ENCODE measurements at places on chromosomes 2 and 18.

DNA sequence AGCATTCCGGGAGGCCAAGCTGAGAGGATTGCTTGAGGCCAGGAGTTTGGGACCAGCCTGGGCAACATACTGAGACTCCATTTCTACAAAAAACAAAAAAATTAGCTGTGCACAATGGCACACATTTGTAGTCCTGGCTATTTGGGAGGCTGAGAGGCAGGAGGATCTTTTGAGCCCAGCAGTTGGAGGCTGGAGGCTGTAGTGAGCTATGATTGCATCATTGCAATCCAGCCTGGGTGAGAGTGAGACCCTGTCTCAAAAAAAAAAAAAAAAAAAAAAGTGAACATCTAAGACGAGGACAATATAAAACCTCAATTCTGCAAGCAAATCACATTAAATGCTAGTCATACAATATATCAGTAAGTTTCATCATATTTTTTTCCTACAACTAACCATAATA lies 2.8 kb upstream of the HAT1 start:
- DNase-seq = no peak

DNA sequence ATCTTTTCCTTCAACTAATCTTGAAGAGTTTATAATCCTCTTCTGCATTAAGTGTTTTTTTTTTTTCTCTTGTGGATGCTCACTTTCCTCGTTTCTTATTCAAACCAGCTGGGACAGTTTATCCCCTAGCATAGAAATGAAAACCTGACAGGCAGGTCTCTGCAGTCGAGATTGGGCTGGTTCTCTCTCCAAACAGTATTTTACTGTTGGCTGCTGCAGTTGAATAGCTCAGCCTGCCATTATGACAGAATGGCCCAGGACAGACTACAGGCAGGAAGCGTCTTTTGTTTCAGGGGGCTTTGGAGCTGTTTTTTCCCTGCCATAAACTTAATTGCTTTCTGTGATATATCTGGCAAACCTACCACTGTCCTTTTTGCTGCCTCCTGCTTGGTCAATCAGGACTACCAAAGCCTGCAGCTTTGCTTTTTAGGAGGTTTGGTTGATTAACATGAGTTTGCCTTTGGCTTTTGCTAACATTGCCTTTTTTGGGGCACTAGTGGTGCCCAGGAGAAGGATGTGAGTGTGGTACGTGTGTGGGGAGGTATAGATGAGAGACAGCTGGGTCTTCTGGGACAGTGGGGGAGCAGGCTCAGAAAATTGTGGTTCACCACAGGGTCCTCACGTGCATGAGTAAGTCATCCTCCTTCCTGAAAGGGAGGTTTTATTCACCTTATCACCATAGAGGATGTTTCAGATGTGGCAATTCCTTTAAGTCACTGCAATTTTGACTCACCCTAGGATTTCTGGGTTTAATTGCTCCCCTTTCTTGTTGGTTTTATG lies 128.7 kb downstream of the LYPD6B start:
- peak; percentile 93 for DNase-seq

- no peak for DNase-seq
These were observed 30.1 kb downstream of the TET3 start for GRCh38 chr2:74014813-74015212.

DNA sequence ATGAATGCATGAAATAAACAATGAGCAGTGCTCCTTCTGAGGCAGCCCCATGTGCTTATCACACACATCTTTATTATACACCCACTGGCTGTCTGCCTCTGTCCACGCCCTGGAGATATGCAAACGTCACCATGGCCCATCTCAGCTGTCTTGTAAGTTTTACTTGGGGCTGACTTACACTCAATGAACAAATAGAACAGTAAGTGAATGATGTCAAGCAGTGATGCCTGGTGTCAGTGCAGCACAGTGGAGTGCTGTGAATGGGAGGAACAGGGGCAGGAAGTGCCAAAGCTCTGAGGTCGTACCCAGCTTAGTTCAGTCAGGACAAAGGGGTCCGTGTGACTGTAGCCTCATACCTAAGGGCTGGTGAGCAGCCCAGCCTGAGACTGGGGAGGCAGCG lies 659.5 kb upstream of the HS6ST1 start:
- DNase-seq = no peak

- no peak for DNase-seq
These were observed 118.9 kb downstream of the PXDN start for GRCh38 chr2:1625281-1626001.

- DNase-seq = no peak
These were observed 45.4 kb upstream of the RND3 start for GRCh38 chr2:150532879-150533278.

- no peak for DNase-seq
These were observed 70.7 kb downstream of the CALCRL start for GRCh38 chr2:187377340-187377739.

DNA sequence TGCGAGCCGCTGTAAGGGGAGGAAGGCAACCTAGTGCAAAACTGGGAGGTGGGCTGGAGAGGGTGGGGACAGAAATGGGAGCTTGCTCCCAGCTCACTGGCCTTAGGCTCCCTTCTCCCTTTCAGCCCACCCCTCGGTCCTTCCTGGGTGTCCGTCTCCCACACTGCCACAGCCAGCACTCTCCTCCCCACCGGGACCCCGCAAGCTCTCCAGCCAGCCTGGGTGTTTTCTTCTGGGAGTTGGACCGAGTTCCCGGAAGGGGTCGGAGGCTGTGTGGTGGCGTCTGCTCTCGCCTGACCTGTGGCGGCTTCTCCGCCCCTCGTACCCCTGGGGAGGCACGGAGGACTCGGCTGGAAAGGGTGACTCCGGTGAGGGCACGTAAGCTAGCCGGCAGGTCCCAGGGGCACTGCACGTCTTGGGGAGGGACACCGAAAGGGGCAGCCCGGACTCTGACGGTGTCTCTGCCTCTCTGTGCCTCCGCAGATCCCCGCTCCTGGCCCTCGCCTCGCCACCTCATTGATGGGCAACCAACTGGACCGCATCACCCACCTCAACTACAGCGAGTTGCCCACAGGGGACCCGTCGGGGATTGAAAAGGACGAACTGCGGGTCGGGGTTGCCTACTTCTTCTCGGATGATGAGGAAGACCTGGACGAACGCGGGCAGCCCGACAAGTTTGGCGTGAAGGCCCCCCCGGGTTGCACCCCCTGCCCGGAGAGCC lies 1.1 kb downstream of the LRATD1 start:
- no peak for DNase-seq

DNA sequence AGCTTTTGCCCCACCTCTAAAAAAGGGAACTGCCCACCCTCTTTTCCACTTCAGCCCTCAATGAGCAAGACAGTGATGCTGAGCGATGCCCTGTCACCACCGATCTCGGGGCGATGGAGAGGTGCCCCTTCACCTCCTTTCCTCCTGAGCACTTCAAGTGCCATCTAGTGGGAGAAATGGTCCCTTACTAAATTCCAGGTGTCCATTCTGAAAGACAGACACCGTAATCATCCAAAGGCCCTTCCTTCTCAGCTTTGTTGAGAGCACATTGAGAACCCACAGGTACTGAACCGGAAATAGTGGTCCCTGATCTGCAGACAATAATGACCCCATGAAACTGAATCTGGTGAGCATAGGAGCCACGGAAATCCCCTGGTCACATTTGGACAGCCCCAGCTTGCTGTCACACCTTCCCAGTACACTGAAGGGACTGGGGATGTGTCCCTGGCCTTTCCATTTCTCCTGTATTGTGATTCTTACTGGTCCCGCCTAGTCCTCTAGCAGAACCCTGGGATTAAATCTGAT lies 38.5 kb downstream of the KCTD18 start:
- DNase-seq = peak; percentile 8

- DNase-seq = no peak
These were observed 100.2 kb upstream of the ID2 start for GRCh38 chr2:8581601-8582041.

DNA sequence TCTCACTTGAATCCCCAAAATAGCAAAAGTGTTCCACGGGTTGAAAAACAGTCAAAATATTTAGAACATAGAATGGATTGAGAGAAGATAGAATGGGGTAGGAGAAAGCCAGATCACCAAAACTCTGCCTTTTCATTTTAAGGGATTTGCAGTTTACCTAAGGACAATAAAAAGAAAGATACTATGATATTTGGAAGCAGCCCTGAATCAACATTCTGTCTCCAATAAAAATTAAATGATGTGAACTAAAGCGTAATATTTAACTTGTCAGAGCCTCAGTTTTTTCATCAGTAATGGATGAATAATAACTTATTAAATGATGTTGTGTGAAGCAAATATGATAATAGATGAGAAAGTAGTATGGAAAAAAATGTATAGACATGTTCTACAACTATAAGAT lies 100.2 kb upstream of the REG3G start:
- no peak for DNase-seq

DNA sequence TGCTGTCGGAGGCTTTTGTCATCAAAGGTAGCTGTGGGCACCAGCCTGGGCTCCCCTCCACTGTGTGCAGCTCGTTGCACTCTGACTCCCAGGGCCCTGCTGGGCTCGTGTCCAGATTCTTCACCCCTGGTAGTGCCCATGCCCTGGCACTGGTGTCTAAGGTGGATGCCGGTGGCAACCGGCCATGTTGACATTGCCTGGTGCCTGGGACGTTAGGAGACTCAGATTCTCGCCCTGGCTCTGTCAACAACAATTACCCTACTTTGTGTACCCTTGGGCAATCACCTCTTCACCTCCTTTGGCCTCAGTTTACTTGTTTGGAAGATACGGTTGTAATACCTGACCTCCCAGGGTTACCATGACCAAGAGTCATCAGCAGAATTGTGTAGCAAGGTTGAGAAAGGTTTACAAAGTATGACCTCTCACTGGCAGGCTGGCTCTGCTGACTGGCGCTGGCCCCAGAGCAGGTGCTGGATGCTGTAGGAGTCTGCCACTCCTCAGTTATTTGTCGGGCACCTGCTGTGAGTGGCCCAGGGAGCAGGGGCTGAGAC lies 41.5 kb upstream of the MCFD2 start:
- DNase-seq = no peak

- DNase-seq = no peak
These were observed 258.8 kb downstream of the GLI2 start for GRCh38 chr2:120994301-120994995.

GRCh38 chr2:104836841-104837240 lies 17.1 kb upstream of the POU3F3 start:
- no peak for DNase-seq

DNA sequence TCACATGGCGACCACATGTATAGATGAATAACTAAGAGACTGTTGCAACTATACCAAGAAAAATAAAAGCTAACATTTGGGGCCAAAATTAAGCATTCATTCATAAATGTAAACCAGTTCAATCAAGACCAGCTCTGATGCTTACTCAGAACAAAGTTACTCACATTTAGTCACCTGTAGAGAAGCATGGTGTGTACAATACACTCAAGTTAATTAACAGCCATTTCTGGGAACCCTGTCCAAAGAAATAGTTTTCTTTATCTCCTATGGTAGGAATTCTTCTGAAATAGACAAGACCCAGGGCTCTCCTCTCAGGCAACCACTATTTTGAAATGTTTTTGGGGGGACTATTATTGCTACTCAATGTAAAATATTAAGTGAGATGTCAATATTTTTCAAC lies 1.6 kb downstream of the SCN3A start:
- no peak for DNase-seq

DNA sequence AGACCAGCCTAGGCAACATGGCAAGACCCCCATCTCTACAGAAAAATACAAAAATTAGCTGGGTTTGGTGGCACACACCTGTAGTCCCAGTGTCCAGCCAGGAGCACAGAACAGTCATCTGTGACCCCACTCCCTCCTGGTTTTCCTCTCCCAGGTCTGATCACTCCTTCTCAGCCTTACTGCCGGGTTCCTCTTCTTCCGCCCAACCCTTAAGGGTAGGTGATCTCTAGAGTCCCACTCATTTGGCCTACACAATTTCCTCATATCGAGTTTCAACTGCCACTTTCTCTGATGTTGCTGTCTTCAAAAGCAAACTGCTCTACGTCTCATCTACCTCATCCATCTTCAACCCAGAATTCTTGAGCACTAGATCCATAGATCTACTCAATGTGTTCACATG lies 13.4 kb upstream of the MAT2A start:
- DNase-seq = no peak

- no peak for DNase-seq
These were observed 508.2 kb downstream of the TNS1 start for GRCh38 chr2:217494557-217494956.

- DNase-seq = no peak
These were observed 59.4 kb downstream of the ADAM23 start for GRCh38 chr2:206502729-206503128.

- no peak for DNase-seq
These were observed 53.5 kb upstream of the RMDN2 start for GRCh38 chr2:37871456-37872191.

DNA sequence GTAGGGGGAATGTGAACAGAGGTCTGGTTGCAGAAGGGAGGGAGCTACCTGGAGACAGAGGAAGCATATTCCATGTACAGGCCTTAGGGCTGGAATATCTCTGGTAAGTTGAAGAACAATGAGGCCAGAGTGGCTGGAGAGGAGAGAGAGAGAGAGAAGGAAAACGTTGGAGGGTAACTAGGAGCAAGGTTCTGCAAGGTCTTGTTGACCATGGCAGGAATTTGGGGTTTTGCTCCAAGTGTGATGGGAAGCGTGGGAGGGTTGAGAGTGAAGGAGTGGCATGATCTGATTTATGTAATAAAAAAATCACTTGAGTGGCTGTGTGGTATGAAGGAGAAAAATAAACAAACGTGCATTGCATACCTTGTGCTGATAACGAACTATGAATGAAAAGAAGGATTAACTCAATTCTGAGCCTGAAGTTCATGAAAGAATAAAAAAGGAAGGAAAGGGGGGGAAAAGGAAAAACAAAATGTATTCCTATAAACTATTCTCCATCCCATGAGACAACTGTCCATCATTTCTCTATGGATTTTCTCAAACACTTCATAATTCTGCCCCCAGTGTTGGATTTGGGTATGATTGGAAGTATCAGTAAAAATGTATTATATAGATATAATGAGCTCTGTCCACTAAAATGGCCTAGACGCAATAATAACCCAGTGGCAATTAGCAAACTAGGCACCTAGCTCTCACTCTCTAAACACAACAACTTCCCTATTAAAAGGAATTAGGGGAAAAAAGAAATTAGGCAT lies 59.7 kb upstream of the PMAIP1 start:
- DNase-seq = no peak

Data from T-helper 2 cell (primary cell).